AG20443 (cell line): ENCODE measurements at places on chromosomes 12 and 14.

DNA sequence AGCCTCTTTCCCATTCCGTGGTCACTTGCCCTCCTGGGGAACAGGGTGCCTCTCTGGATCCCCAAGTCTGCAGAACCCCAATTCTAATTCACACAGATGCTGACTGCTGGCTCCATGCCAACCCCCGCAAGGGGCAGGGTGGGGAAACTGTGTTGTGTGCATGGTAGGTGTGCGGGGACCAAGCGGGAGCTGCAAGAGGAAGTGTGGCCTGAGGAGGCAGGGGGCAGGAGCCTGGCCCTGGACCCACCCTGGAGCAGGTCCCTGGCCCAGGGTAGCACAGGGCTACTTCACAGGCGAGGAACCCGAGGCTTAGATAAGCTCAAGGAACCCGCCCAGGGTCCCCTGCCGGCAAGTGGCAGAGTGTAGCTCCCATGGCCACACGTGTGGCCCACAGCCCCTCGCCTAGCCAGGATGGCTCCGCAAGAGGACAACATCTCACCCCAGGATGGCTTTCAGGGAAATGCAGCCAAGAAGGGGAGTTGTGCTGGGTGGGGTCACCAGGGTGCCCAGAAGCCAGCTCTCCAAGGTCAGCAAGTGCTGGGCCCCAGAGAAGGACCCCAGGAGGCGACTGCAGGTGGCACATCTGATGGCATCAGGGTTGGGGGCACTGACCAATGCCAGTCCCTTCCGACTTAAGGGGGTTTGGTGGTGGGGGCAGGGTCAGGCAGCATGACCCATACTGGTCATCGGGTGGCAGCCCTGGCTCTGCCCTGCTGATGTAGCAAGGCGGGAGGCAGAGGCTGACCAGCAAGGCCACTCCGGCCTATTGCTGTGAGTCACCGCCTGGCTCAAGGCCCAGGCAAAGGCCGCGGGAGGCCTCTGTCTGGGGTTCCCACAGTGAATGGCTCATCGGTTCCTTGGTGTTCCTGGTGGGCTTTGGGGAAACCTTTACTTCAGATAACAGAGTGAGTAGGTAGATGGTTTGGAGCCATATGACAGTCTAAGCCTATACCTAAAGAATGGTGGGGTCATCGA is 37.3 kb upstream of the EML1 start:
- DNase-seq, result peak; percentile 94

DNA sequence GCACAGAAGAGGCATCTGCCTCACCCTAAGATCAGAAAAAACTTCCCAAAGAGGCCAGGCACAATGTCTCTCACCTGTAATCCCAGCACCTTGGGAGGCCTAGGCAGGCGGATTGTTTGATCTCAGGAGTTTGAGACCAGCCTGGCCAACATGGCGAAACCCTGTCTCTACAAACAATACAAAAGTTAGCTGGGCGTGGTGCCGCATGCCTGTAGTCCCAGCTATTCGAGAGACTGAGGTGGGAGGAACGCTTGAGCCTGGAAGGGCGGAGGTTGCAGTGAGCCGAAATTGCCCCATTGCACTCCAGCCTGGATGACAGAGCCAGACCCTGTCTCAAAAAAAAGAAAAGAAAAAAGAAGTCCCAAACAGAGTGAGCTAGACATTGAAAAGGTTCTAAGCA is 4.5 kb downstream of the ZBTB1 start:
- no peak for DNase-seq

- DNase-seq, result peak; percentile 83
Observed at GRCh38 chr12:132170094-132170636, 25.9 kb downstream of the NOC4L start.

DNA sequence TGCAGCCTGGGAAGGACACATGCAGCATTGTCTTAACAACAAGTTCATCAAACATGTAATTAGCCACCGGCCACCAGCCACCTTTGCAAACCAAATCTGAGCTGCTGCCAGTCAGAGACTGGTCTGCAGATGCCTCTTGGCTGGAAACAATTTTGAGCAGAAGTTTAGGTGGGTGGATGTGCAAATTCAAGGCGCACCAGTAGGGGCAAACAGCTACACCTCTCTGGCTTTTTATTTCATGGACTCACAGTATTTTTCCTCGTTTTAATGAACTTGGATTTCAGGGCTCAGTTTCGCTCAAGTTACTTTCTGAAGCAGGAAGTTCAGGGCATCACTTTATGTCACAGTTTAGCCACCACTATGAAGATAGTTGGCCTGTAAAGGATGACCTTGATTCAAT is 94.3 kb downstream of the OTX2 start:
- DNase-seq, result no peak

- no peak for DNase-seq
Observed at GRCh38 chr12:124609041-124609989, 41.9 kb upstream of the NCOR2 start.

DNA sequence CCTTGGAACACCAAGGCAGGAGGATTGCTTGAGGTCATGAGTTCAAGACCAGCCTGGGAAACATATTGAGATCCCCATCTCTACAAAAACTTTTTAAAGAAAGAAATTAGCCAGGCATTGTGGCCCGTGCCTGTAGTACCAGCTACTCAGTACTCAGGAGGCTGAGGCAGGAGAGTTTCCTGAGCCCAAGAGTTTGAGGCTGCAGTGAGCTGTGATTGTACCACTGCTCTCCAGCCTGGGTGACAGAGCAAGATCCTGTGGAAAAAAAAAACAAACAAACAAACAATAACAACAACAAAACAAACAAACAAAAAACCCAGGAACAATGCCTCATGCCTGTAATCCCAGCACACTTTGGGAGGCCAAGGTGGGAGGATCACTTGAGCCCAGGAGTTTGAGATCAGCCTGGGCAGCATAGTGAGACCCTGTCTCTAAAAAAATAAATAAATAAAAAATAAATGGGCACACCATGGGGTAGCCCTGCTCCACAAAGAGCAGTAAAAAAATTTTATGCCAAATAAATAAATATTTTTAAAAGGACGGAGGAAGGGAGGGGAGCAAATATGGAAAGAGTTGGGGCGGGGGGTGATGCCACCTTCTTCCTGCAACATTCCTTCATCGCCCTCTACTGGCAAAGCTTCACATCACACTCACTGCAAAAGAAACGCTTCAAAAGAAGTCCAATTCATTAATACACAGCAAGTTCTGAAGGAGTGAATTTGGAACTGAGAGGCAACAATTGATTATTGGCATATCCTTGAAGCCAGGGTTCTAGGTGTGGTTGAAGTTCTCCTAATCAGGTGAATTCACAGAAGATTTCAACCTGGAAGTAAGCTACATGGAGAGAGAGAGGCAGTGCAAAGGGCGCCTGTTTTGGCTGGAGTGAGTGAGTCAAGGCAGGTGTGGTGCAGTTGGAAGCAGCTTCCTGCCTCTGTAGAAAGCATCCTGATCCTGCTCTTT is 8.8 kb upstream of the GNPTAB start:
- peak; percentile 74 for DNase-seq

DNA sequence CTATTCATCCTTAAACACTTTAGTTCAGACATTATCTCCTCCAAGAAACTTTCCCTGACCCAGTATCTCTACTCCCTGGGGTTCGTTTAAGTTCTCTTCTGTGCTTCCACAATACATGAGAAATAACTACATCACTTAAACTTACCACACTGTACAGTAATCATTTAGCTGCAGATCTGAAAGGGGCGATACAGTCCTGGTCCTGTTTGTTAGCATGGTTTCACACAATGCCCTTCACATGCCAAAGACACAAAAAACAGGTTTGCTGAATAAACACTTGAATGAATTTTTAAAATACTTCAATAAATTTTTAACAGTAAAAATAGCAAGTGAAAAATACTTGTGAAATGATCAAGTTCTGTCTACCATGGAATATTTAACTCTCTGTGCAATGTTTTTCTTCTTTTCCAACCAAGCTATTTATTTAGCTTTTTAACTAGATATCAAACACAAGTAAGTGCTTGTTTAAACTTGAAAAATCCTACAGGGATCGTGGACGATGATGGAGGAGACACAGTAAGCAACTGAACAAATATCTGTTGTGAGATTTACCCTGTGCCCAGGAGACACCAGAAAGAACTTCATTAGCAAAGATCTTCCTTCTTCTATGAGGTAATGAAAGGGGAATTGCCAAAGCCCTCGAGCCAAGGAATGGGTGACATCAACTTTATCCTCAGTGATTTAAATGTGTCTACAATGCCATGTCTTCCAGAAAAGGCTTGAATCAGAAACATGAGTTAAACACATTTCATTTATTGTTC is 255.6 kb upstream of the GRIP1 start:
- DNase-seq, result no peak

- DNase-seq, result no peak
Observed at GRCh38 chr12:20627001-20627588, 68.0 kb upstream of the SLCO1C1 start.

- DNase-seq, result no peak
Observed at GRCh38 chr14:76373456-76373855, 2.5 kb upstream of the ESRRB start.

DNA sequence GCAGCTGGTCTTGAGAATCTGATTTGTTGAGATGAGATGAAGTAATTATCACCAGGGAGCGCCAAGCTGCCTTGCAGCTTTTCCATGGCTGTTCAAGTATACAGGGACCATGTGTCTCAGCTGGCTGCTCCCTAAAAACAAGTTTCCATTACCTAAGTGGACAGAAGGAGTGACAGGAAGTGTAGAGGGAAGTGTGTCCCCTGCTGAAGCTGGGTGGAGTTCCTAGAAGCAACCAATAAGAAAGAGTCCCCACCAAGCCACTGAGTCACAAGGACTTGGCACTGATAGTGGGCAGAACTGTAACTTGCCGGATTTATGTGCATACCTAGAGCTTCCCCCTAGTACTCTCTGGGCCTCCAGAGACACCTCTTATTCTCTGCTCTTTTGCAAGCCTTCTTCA is 1.5 kb upstream of the GPX2 start:
- no peak for DNase-seq

GRCh38 chr14:106318700-106319099 is 792.3 kb downstream of the TMEM121 start:
- no peak for DNase-seq

DNA sequence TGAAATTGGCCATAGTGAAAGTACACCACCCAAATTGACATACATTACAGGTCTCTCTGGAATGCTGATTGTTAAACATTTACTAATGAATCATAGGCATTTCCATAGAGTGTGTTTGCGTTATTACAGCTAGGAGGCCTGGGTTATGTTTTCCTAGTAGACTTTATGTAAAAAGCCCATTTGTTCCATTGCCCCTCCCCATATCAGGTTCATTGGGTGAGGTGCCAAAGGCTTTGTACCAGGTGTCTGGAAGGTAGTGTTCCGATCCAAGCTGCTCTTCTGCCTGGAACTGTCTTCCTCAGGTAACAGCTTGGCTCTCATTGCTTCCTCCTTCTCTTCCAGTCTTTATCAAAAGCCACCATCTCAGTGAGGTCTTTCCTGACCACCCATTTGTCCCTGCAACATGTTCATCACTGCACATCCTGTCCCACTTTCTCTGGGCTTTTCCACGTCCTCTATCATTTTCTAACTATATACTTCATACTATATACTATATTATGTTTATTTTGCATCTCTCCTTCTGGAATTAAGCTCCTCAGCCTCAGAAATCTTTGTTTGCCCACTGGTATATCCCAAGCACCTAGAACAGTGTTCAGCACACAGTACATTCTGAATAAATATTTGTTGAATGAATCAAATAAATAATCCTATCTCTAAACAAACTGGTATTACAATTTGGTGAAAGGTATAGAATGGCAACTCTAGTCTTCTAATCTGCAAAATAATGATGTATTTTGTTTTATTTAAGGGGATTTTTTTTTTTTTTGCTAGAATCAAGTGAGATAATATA is 252.3 kb downstream of the KTN1 start:
- no peak for DNase-seq

DNA sequence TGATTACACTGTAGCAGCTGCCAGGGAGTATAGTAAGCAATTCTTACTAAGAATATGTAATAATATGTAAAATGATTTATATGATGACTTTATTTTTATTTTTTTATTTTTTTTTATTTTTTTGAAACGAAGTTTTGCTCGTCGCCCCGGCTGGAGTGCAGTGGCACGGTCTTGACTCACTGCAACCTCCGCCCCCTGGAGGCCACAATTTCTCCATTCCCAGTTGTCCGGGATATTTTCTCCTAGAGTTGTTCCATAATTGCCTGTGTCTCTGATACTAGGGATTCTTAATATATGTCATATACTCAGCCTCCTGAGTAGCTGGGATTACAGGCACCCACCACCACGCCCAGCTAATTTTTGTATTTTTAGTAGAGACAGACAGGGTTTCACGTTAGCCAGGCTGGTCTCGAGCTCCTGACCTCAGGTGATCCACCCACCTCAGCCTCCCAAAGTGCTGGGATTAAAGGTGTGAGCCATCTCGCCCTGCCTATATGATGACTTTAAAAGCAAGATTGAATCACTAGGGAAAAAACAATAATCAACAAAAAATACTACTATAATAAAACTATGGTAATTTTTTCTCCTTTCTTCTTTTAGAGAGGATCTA is 12.2 kb upstream of the ITPR2 start:
- peak; percentile 59 for DNase-seq
